Esophagus squamous epithelium (tissue), 5 donors: ENCODE measurements at places on chromosomes 12 and 14.

DNA sequence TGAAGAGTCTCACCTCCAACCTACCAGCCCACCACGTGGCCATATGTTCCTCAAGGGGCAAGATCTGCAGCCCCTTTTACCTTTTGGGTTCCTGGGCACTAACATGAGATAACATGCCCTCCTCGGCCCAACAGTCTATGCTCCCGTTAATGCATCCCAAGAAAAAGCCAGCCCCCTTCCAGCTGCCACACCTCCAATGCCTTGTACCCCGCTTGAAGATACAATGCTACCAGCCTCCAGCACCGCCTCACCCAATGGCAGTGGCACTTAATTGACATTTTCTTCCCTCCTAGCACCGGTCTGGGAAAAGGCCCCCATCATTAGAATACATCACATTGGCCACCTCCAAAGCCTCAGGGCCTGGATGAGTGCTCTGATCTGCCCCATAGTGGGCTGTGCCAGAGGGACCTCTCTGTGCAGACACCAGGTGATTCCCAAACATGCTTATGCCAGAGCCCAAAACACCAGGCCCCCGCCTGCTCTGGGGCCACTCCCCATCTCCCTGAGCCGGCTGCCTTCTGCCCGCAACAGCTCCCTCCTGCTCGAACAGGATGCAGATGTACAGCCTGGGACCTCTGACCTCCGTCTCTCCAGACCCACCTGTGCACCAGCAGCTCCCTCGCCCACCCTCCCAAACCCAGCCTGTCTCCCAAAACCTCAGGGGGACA is 118.3 kb downstream of the NCOR2 start:
- H3K36me3 ChIP-seq = peaks cover 88% of the 10 kb centered on the region
- H3K4me1 ChIP-seq = peaks cover 19% of the 10 kb centered on the region
- no peaks in the 10 kb centered on the region for H3K27me3 ChIP-seq
- no peak overlapping the region for H3K4me3 ChIP-seq
- DNase-seq = no peak

DNA sequence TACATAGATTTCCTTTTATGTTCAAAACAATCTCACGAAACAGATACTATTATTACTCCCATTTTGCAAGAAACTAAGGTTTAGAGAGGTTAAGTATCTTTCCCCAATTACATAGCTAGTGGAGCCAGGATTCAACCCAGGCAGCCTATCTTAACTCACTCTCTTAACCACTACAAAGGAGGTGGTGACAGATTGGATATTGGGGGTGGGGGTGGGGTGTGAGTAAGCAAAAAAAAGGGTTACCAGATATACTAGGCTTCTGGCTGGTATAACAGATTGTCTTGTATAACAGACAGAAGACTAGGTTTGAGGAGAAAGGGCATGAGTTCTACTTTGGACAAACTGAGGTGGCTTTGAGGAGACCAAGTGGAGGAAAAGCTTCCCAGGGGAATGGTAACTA is 2.1 kb downstream of the GMFB start:
- H3K4me1 ChIP-seq = peaks cover 72% of the 10 kb centered on the region
- no peak for DNase-seq
- H3K4me3 ChIP-seq = no peak overlapping the region
- H3K27ac ChIP-seq = no peak overlapping the region
- peaks cover 9% of the 10 kb centered on the region for H3K36me3 ChIP-seq
- no peaks in the 10 kb centered on the region for H3K27me3 ChIP-seq

- H3K27ac ChIP-seq = no peak overlapping the region
- DNase-seq = no peak
- no peaks in the 10 kb centered on the region for H3K27me3 ChIP-seq
These were observed 73.9 kb downstream of the ARL6IP4 start for GRCh38 chr12:123054371-123054770.

DNA sequence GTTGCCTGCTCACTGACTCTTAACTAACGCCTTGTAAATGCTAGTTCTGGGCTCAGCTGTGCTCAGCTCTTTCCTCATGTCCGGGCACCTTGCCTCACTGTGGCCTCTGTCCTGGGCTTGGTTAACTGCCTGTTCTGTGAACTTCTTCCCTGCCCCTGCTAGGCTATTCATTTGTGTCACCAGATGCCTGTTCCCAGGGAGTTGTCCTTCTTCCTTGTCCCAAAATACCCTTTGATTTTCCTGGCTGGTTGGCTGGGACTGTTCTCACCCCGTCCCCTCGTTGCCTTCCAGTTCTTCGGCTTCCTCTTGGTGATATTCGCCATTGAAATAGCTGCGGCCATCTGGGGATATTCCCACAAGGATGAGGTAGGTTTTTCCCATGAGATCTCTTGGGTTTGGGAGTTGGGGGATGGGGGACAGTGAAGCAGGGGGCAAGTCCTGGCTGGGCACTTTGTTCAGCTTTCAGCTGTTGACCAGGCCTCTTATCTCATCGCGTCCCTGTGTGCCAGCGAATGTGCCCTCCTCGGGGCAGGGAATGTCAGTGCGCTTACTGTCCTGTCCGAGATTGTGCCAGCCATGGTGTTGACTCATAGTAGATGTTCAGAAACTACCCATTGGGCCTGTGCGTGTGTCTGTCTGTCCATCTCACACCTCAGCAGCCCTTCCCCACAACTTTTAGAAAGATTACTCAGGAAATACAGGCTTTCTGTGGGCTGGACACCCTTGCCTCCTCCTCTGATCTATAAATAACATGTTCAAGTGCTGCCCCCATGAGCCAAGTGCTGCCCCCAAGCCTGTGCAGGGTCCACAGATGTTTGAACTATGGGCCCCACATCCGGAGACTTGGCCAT is 33.1 kb downstream of the CD9 start:
- peak overlapping the region; percentile 92 for H3K27ac ChIP-seq
- H3K4me3 ChIP-seq = no peak overlapping the region
- DNase-seq = no peak
- H3K27me3 ChIP-seq = no peaks in the 10 kb centered on the region
- H3K4me1 ChIP-seq = peaks cover 53% of the 10 kb centered on the region

- no peak for DNase-seq
- H3K27ac ChIP-seq = no peak overlapping the region
- H3K4me1 ChIP-seq = peaks cover 26% of the 10 kb centered on the region
- H3K27me3 ChIP-seq = no peaks in the 10 kb centered on the region
- H3K36me3 ChIP-seq = no peaks in the 10 kb centered on the region
- no peak overlapping the region for H3K4me3 ChIP-seq
These were observed 3.2 kb upstream of the DYNC1H1 start for GRCh38 chr14:101961011-101961721.

- DNase-seq = no peak
- no peak overlapping the region for H3K27ac ChIP-seq
- no peaks in the 10 kb centered on the region for H3K4me1 ChIP-seq
- no peaks in the 10 kb centered on the region for H3K27me3 ChIP-seq
These were observed 15.3 kb upstream of the DGLUCY start for GRCh38 chr14:91098591-91098990.

GRCh38 chr12:13504074-13504473 is 307.5 kb downstream of the EMP1 start:
- H3K36me3 ChIP-seq = no peaks in the 10 kb centered on the region
- H3K27me3 ChIP-seq = no peaks in the 10 kb centered on the region
- peaks cover 4% of the 10 kb centered on the region for H3K4me1 ChIP-seq
- H3K4me3 ChIP-seq = no peak overlapping the region
- no peak for DNase-seq
- H3K27ac ChIP-seq = no peak overlapping the region

- peak overlapping the region; percentile 76 for H3K27ac ChIP-seq
- no peaks in the 10 kb centered on the region for H3K36me3 ChIP-seq
- H3K4me3 ChIP-seq = no peak overlapping the region
These were observed 6.6 kb upstream of the ADGRD1 start for GRCh38 chr12:130947028-130947613.

DNA sequence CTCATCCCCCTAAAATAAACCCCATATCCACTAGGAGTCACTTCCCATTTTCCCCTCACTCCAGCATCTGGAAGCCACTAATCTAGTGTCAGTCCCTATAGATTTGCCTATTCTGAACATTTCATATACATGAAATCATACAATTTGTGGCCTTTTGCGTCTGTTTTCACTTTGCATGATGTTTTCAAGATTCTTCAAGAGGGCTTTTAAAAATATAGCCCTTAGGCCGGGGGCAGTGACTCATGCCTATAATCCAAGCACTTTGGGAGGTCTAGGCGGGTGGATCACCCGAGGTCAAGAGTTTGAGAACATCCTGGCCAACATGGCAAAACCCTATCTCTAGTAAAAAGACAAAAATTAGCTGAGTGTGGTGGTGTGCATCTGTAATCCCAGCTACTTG is 104.7 kb downstream of the VEZT start:
- peaks cover 39% of the 10 kb centered on the region for H3K4me1 ChIP-seq
- no peaks in the 10 kb centered on the region for H3K36me3 ChIP-seq
- H3K4me3 ChIP-seq = no peak overlapping the region
- no peak for DNase-seq
- H3K27me3 ChIP-seq = no peaks in the 10 kb centered on the region
- H3K27ac ChIP-seq = no peak overlapping the region

- no peaks in the 10 kb centered on the region for H3K27me3 ChIP-seq
- no peak overlapping the region for H3K27ac ChIP-seq
- DNase-seq = no peak
- H3K4me3 ChIP-seq = no peak overlapping the region
- H3K4me1 ChIP-seq = no peaks in the 10 kb centered on the region
These were observed 88.5 kb upstream of the EVL start for GRCh38 chr14:99976681-99977080.

- H3K27me3 ChIP-seq = no peaks in the 10 kb centered on the region
- H3K4me3 ChIP-seq = no peak overlapping the region
- no peak for DNase-seq
These were observed 68.5 kb downstream of the GCH1 start for GRCh38 chr14:54834081-54834480.

- no peak for DNase-seq
- H3K4me3 ChIP-seq = no peak overlapping the region
- no peaks in the 10 kb centered on the region for H3K36me3 ChIP-seq
- H3K27ac ChIP-seq = no peak overlapping the region
- peaks cover 2% of the 10 kb centered on the region for H3K4me1 ChIP-seq
These were observed 54.3 kb downstream of the DRAM1 start for GRCh38 chr12:101931498-101932326.

DNA sequence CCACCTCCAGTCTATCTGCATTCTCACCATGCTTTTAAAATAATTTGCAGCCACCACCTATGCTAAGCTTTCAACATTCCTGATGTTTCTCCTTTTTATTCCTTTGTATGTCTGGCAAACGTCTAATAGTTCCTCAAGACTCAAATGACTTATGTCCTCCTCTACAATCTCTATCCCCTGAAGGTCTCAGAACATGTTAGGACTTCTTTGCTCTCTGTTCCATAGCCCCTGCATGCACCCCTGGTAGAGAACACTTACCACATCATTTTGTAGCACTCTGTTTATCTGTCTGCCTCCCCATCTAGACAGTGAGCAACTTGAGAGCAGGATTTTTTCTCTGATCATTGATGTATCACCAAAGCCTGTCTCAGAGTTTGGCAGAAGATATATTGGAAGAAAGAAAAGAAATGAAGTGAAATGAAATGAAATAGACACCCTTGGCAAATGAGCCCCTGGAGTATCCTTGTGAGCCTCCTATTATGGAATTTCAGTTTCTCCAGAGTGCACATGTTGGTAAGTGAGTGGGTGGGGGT is 1231.2 kb upstream of the FLRT2 start:
- H3K4me1 ChIP-seq = no peaks in the 10 kb centered on the region
- no peaks in the 10 kb centered on the region for H3K27me3 ChIP-seq
- no peaks in the 10 kb centered on the region for H3K36me3 ChIP-seq
- no peak overlapping the region for H3K27ac ChIP-seq
- no peak for DNase-seq
- H3K4me3 ChIP-seq = no peak overlapping the region

GRCh38 chr12:106747973-106748436 is 26.5 kb upstream of the RIC8B start:
- H3K27me3 ChIP-seq = no peaks in the 10 kb centered on the region
- no peak overlapping the region for H3K4me3 ChIP-seq
- no peaks in the 10 kb centered on the region for H3K4me1 ChIP-seq
- no peak for DNase-seq
- H3K36me3 ChIP-seq = no peaks in the 10 kb centered on the region

GRCh38 chr12:89098441-89099112 is 253.7 kb downstream of the DUSP6 start:
- H3K27me3 ChIP-seq = no peaks in the 10 kb centered on the region
- H3K4me1 ChIP-seq = no peaks in the 10 kb centered on the region
- DNase-seq = no peak
- no peak overlapping the region for H3K27ac ChIP-seq

DNA sequence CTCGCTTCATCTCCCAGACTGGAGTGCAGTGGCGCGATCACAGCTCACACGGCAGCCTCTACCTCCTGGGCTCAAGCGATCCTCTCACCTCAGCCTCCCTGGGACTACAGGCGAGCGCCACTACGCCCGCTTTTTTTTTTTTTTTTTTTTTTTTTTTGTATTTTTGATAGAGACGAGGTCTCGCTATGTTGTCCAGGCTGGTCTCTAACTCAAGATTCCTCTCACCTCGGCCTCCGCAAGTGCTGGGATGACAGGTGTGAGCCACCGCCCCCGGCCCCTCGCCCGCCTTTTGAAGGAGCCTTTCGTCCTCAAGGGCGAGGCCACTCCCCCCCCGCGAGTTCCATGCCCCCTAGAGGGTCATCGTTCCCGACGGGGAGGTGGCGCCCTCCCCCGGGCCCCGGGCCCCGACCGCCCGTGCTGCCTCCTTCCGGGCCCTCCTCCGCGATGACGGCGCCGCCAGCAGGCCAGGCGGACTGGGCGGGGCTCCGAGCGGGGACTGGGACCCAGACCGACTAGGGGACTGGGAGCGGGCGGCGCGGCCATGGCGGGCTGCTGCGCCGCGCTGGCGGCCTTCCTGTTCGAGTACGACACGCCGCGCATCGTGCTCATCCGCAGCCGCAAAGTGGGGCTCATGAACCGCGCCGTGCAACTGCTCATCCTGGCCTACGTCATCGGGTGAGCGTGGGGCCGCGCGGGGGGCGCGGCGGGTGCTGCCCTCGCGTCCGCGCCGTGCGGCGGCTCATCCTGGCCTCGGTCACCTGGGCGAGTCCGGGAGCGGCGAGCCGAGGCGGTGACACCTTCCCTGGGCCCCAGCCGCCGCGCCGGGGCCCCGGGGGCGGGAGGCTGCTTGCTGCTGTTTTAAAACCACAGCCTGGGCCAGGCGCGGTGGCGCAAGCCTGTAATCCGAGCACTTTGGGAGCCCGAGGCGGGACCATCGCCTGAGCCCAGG is at the start of gene P2RX4:
TSS of gene P2RX4 (plus strand) at position 506 of the 949 bp plus-strand sequence. CDS start at position 542, 36 bp downstream.
- peak within 1 kb of the TSS; percentile 78 for H3K4me3 ChIP-seq
- no peaks in the 10 kb centered on the region for H3K36me3 ChIP-seq
- H3K27ac ChIP-seq = peak within 1 kb of the TSS; percentile 83
- H3K27me3 ChIP-seq = no peaks in the 10 kb centered on the region
- peak; percentile 33 for DNase-seq

DNA sequence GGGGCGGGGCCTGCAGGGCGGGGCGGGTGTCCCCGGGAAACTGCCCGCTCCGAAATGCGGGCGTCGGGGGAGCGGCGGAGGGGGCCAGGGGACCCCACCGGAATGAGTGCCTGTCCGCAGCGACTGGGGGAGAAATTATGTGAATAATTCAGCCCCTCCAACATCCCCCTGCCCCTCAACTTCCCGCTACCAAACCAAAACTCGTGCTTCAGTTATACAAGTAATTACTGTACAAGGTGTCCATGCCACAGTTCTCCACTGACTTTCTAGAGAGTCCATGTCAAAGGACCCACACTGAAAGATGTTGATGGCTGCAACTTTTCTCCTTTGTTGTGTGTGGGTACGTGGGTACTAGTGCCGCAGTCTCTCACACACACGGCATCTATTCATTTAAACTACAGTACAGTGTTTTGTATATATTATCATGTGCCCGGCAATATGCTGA is 414 bp upstream of the CDK17 start:
- peak overlapping the region; percentile 86 for H3K4me3 ChIP-seq
- peaks cover 47% of the 10 kb centered on the region for H3K4me1 ChIP-seq
- H3K27ac ChIP-seq = peak overlapping the region; percentile 100
- no peak for DNase-seq
- H3K36me3 ChIP-seq = no peaks in the 10 kb centered on the region
